ENCODE measurements at places on chromosomes 3 and 15.

GRCh38 chr3:167776066-167776685, 40.7 kb downstream of the SERPINI1 start:
- H3K4me1 ChIP-seq: no peaks in the 10 kb centered on the region
- DNase-seq: no peak
- no peaks in the 10 kb centered on the region for H3K36me3 ChIP-seq
- peaks cover 2% of the 10 kb centered on the region for H3K27me3 ChIP-seq
- H3K27ac ChIP-seq: no peak overlapping the region

- H3K36me3 ChIP-seq: no peaks in the 10 kb centered on the region
- H3K4me3 ChIP-seq: no peak overlapping the region
- peaks cover 5% of the 10 kb centered on the region for H3K27me3 ChIP-seq
- no peaks in the 10 kb centered on the region for H3K4me1 ChIP-seq
- H3K27ac ChIP-seq: no peak overlapping the region
Observed at GRCh38 chr3:190671658-190672057, 157.8 kb downstream of the IL1RAP start.

GRCh38 chr15:38307251-38307650, 54.6 kb downstream of the SPRED1 start:
- peaks cover 19% of the 10 kb centered on the region for H3K27me3 ChIP-seq

- DNase-seq: no peak
- H3K27ac ChIP-seq: no peak overlapping the region
- no peak overlapping the region for H3K4me3 ChIP-seq
- H3K36me3 ChIP-seq: no peaks in the 10 kb centered on the region
Observed at GRCh38 chr3:5226783-5227182, 39.3 kb downstream of the EDEM1 start.

DNA sequence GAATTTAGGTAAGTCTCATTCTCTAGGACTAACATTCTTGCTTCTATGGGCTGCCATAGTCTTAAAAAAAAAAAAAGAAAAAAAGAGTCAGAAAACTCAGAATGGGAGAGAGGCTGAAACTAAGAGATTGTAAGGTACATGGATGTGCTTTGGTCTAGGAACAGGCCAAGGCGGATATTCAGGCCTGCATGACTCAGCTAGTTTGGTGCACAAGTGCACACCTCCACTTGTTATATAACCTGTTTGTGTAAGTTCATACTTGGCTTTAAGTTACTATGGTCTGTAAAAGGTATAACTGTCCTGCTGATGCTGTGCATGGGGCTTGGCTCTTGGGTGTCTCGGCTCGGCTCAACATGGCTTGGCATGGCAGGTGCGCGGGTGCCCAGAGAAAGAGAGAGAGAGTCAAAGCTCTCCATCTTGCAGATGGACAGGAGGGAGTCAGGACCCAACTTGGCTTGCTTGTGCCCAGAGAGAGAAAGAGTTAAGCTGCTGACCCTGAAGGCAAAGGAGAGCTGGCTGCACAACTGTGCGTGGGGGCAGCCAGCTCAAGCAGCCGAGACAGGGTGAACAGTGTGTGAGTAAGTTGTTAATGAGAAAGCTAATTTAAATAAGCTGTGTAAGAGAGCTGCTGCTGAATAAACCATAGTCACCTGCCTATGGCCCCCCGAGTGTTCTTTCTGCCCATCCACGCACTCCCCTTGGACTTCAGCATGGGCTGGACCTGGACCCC, 31.4 kb upstream of the CHRNB4 start:
- no peaks in the 10 kb centered on the region for H3K36me3 ChIP-seq
- no peak for DNase-seq
- no peak overlapping the region for H3K4me3 ChIP-seq
- no peaks in the 10 kb centered on the region for H3K4me1 ChIP-seq
- H3K27me3 ChIP-seq: peaks cover 11% of the 10 kb centered on the region

DNA sequence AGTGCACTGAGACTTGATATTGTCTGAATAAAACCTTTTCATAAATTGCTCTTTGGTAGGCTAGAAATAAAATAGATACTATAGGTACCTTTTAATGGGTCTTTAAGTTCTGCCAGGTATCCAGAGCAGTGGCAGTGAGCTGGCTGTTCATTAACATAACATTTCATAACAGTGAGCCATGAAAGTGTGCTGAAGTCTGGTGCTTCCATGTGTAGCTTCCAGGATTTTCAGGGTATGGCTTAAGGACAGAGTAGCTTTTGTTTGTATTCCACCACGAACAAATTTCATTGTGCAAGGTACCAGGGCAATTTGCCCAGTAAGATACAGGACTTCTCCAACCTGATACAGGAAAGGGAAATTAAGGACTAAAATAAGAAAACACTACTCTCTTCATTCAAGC, 124.7 kb upstream of the NANOGP8 start:
- no peak for DNase-seq
- H3K4me3 ChIP-seq: no peak overlapping the region
- no peak overlapping the region for H3K27ac ChIP-seq
- H3K27me3 ChIP-seq: peaks cover 2% of the 10 kb centered on the region

- DNase-seq: no peak
- no peak overlapping the region for H3K4me3 ChIP-seq
- H3K27me3 ChIP-seq: no peaks in the 10 kb centered on the region
Observed at GRCh38 chr3:84724877-84725276, 233.9 kb upstream of the CADM2 start.

DNA sequence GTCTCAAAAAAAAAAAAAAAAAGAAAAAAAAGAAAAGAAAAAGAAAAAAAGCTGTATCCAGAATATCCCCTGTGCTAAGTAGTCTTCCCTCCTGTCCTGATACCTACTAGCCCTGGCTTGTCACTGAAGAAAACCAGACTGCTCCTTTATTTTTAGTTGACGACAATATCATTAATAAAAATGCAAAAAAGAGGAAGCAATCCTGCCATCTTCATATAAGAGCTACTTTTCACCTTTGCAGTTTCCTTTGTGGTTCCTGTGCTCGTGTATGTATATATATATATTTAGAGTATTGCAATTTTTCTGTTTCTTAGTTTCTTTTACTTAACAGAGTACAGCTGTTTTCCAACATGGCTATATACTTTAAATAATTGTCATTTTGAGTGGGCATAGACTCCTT, 13.6 kb downstream of the C3orf20 start:
- H3K27me3 ChIP-seq: peaks cover 2% of the 10 kb centered on the region

DNA sequence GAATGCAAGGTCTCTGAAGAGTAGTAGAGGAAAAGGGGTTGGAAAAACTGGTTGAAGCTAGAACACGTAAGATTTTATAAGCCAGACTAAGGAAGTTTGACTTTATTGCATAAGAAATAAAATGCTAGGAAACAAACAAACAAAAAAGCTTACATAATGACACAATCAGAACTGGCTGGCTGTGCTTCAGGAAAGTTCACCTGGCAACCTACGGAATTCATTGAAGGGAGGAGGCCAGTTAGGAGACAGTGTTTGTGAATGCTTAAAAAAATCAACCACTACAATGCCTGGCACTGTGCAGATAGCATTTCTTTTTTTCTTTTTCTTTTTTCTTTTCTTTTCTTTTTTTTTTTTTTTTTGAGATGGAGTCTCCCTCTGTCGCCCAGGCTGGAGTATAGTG, 1.9 kb upstream of the ICE2 start:
- H3K27me3 ChIP-seq: no peaks in the 10 kb centered on the region
- peaks cover 13% of the 10 kb centered on the region for H3K36me3 ChIP-seq
- peaks cover 46% of the 10 kb centered on the region for H3K4me1 ChIP-seq

GRCh38 chr3:60771766-60772165, 479.5 kb downstream of the FHIT start:
- no peaks in the 10 kb centered on the region for H3K27me3 ChIP-seq
- DNase-seq: no peak
- H3K4me1 ChIP-seq: no peaks in the 10 kb centered on the region
- H3K27ac ChIP-seq: no peak overlapping the region

- no peaks in the 10 kb centered on the region for H3K36me3 ChIP-seq
- DNase-seq: no peak
- no peaks in the 10 kb centered on the region for H3K4me1 ChIP-seq
- H3K27ac ChIP-seq: no peak overlapping the region
- H3K27me3 ChIP-seq: peaks cover 25% of the 10 kb centered on the region
- no peak overlapping the region for H3K4me3 ChIP-seq
Observed at GRCh38 chr3:47571391-47572175, 7.1 kb downstream of the CSPG5 start.

DNA sequence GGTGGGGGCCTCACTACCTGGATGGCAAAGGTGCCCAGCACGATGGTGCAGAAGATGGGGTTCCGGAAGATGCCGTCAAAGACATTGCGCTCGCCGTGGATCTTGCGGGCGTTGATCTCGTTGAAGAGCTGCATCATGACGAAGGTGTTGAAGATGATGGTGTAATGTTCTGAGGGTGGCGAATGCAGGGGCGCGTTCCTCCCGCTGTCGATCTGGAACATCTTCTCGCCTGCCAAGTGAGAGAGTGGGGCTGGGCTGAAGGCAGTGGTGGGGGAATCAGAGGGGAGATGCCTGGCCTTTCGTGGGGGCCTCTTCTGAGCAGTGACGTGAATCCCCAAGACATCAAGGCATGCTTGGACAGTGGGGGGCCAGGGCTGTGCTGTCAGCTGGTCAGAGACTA, 19.6 kb upstream of the SEC13 start:
- no peaks in the 10 kb centered on the region for H3K4me1 ChIP-seq
- H3K36me3 ChIP-seq: no peaks in the 10 kb centered on the region
- DNase-seq: no peak

GRCh38 chr3:8996681-8997121, 33.4 kb upstream of the RAD18 start:
- no peak for DNase-seq
- H3K36me3 ChIP-seq: no peaks in the 10 kb centered on the region
- no peak overlapping the region for H3K27ac ChIP-seq

- no peak overlapping the region for H3K27ac ChIP-seq
- no peaks in the 10 kb centered on the region for H3K4me1 ChIP-seq
- no peaks in the 10 kb centered on the region for H3K36me3 ChIP-seq
- H3K4me3 ChIP-seq: no peak overlapping the region
Observed at GRCh38 chr3:173905381-173905780, 507.8 kb downstream of the NLGN1 start.

- H3K27me3 ChIP-seq: no peaks in the 10 kb centered on the region
- no peaks in the 10 kb centered on the region for H3K36me3 ChIP-seq
- no peak overlapping the region for H3K4me3 ChIP-seq
Observed at GRCh38 chr3:54949491-54950044, 21.7 kb upstream of the LRTM1 start.

Data from activated T-helper 1 cell treated with anti-CD3 and anti-CD28 coated beads, Interleukin-12 subunit alpha, Interleukin-12 subunit beta, Interleukin-2, Interleukin-4 antibody, amounts not matched to agents 30 ng/mL and 10 ng/mL and 1 ng/mL, durations not matched to agents 14 hours and 24 hours and 36 hours (primary cell).